ENCODE measurements at places on chromosomes 7 and 10. TPM values are rescaled to one million over a fixed set of nuclear protein-coding genes. Genes with fewer than 3 reads are reported as not detected.

DNA sequence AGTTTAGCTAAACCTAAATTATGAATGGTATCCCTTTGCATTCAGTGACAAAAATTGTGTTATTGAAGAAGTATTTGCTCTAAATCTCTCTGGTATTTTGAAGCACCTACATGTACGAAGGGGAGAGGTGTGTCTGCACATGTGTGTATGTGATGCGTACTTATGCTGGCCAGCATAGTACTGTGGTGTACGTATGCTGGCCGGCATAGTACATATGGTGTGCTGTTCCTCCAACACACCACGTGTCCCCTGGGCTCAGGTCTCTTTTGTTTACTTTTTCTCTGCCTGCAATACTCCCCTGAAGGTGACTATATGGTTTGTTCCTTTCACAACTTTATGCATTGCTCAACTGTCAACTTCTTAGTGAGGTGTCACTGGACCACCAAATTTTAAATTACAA, 360.3 kb downstream of the CRPPA start:
- no peaks in the 10 kb centered on the region for H3K36me3 ChIP-seq
- peaks cover 10% of the 10 kb centered on the region for H3K4me1 ChIP-seq
- H3K4me3 ChIP-seq = no peak overlapping the region
- no peak for DNase-seq
- H3K27ac ChIP-seq = peak overlapping the region; percentile 74

GRCh38 chr7:2760098-2760889, 72.3 kb downstream of the AMZ1 start:
- DNase-seq = peak; percentile 69
- no peaks in the 10 kb centered on the region for H3K27me3 ChIP-seq
- H3K4me3 ChIP-seq = peak overlapping the region; percentile 8
- H3K27ac ChIP-seq = peak overlapping the region; percentile 81
- H3K36me3 ChIP-seq = no peaks in the 10 kb centered on the region
- H3K4me1 ChIP-seq = peaks cover 45% of the 10 kb centered on the region

DNA sequence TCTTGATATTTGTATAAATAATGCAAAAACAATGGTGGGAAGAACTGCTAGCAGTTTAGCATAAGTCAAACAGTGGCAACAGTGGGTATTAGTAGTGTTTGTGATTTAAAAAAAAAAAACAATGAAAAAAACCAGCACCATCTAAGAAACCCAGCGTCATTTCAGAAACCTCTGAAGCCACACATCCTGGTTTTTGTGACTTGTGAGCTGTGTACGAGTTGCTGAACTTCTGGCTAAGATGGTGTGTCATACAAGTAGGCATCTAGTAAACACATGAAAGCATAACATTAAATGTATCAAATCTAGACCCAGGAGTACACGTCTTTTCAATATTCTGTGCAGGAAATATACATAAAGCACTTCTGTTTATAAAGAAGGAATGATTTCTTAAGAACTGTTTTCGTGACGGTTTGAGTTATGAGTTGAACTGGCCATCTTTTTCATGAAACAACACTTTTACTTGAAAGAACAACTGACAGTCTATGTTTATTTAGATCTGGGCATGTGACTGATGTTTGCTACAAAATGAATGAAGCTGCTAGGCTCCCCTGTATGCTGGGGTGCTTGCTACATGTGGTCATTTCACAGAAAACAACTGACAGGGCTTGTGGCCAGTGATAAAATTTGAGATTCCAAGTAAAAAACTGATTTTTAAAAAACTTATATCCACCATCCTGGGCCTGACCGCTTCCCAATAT, 143.5 kb downstream of the PIP4K2A start:
- H3K27me3 ChIP-seq = no peaks in the 10 kb centered on the region
- DNase-seq = no peak
- H3K4me1 ChIP-seq = no peaks in the 10 kb centered on the region
- no peaks in the 10 kb centered on the region for H3K36me3 ChIP-seq

- DNase-seq = peak; percentile 31
- peak overlapping the region; percentile 75 for H3K27ac ChIP-seq
- H3K4me3 ChIP-seq = peak overlapping the region; percentile 41
- H3K27me3 ChIP-seq = no peaks in the 10 kb centered on the region
Observed at GRCh38 chr10:4243651-4244050, 458.6 kb upstream of the KLF6 start.

- H3K27ac ChIP-seq = no peak overlapping the region
- H3K4me1 ChIP-seq = no peaks in the 10 kb centered on the region
- no peaks in the 10 kb centered on the region for H3K36me3 ChIP-seq
Observed at GRCh38 chr10:739403-739802, 49.9 kb upstream of the DIP2C start.

GRCh38 chr7:92647011-92647625, 56.9 kb upstream of the FAM133B start:
- H3K27ac ChIP-seq = no peak overlapping the region
- H3K27me3 ChIP-seq = no peaks in the 10 kb centered on the region
- H3K4me1 ChIP-seq = peaks cover 8% of the 10 kb centered on the region

GRCh38 chr7:47830015-47830414, 118.3 kb downstream of the PKD1L1 start:
- H3K36me3 ChIP-seq = no peaks in the 10 kb centered on the region
- DNase-seq = no peak
- no peak overlapping the region for H3K27ac ChIP-seq
- H3K4me3 ChIP-seq = no peak overlapping the region
- no peaks in the 10 kb centered on the region for H3K4me1 ChIP-seq

DNA sequence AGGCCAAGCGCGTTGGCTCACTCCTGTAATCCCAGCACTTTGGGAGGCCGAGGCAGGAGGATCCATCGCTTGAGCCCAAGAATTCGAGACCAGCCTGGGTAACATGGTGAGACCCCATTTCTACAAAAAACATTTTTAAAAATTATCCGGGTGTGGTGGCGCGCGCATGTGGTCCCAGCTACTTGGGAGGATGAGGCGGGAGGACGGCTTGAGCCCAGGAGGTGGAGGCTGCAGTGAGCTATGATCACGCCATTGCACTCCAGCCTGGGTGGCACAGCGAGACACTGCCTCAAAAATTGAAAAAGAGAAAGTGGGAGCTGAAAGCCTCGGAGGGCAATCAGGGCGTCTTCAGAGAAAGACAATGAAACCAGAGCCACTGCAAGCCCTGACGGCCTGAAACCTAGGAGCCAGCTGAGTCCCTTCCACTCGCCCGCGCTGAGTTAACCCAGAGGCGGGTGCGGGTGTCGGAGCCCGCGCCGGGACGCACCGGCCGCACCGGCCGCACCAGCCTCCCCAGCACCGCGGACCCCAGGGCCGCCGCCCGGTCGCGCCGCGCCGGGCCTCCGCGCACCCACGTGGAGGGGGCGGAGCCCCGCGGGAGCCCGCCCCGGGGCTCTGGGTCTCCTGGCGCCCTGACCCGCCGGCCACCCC, 22.4 kb downstream of the ZFAND2A start:
- H3K36me3 ChIP-seq = no peaks in the 10 kb centered on the region
- peaks cover 11% of the 10 kb centered on the region for H3K4me1 ChIP-seq
- H3K4me3 ChIP-seq = peak overlapping the region; percentile 100

GRCh38 chr7:897771-898376, 21.5 kb downstream of the GET4 start:
- no peak for DNase-seq
- H3K36me3 ChIP-seq = peaks cover 42% of the 10 kb centered on the region
- H3K4me1 ChIP-seq = no peaks in the 10 kb centered on the region
- peaks cover 6% of the 10 kb centered on the region for H3K27me3 ChIP-seq
- H3K27ac ChIP-seq = no peak overlapping the region

The ASZ1 gene
- not detected for total RNA-seq

The AP1S1 gene
- 24.4 TPM for total RNA-seq

The INSIG1 gene
- total RNA-seq = 15.9 TPM

The ZNF488 gene
- not detected for total RNA-seq

Measured in gastrocnemius medialis (tissue), 4 donors.